Testis (tissue), 5 donors: ENCODE measurements at places on chromosomes 16 and 17. TPM values are rescaled to one million over a fixed set of nuclear protein-coding genes. Genes with fewer than 3 reads are reported as not detected.

- no peaks in the 10 kb centered on the region for H3K27me3 ChIP-seq
- no peak for DNase-seq
- H3K4me1 ChIP-seq = no peaks in the 10 kb centered on the region
- no peaks in the 10 kb centered on the region for H3K36me3 ChIP-seq
- no peak overlapping the region for H3K27ac ChIP-seq
Observed at GRCh38 chr17:51091635-51092034, 29.0 kb downstream of the SPAG9 start.

DNA sequence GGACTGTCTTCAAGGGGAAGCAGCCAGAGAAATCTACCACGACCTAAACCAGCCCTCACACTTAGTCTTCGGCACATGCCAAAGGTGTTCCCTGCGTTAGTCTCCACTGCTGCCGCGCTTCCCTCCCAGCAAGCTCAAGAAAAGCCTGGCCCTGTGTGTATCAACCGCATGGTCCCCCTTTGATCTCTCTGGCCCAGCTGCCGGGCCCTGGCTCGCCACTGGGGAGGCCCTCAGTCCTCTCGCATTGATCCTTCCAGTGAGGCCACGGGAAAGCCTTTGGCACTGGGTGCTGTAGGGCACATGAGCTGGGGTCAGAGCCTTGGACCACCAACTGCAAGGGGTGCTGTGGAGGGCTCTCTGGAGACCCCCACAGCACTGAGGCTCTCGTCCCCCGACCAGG lies 29.6 kb upstream of the KLHDC4 start:
- H3K36me3 ChIP-seq = no peaks in the 10 kb centered on the region
- H3K4me3 ChIP-seq = no peak overlapping the region
- H3K27ac ChIP-seq = no peak overlapping the region
- no peaks in the 10 kb centered on the region for H3K4me1 ChIP-seq

DNA sequence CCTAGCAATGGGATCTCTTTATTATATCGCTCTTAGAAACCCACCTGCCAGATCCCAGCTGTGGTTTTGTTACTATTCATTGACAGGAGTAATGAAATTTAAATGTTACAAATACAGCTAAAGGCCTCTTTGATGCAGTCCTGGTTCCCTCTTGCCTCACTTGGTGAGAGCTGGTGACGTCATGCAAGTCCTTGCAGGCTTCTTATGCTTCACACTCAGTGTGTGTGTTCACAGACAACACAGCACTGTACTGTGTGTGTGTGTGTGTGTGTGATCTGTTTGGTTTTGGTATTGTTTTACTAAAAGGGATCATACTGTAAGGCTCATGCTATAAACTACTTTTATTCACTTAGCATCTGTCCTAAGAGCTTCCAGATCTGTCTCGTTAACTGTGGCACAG lies 75.0 kb downstream of the USP22 start:
- H3K27me3 ChIP-seq = no peaks in the 10 kb centered on the region
- H3K4me1 ChIP-seq = no peaks in the 10 kb centered on the region
- no peak overlapping the region for H3K4me3 ChIP-seq
- DNase-seq = no peak
- H3K27ac ChIP-seq = no peak overlapping the region

The CDH3 gene
- total RNA-seq = 3.0 TPM

The ARL5C gene
- total RNA-seq = not detected

DNA sequence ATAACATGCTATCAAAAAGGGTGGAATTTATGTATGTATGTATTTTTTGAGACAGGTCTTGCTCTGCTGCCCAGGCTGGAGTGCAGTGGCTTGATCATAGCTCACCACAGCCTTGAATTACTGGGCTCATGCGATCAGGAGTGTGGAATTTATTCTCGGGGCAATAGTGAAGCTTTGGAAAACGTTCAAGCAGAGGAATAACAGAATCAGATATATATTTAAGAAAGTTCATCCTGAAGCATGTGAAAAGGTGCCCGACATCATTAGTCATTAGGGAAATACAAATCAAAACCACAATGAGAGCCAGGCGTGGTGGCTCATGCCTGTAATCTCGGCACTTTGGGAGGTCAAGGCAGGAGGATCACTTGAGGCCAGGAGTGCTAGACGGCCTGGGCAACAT lies 7.7 kb upstream of the ITGAE start:
- no peaks in the 10 kb centered on the region for H3K36me3 ChIP-seq
- no peak overlapping the region for H3K4me3 ChIP-seq
- H3K4me1 ChIP-seq = peaks cover 10% of the 10 kb centered on the region
- DNase-seq = no peak

The TBX21 gene
- total RNA-seq = 2.2 TPM

GRCh38 chr16:52781005-52781630 lies 234.2 kb upstream of the TOX3 start:
- no peak overlapping the region for H3K4me3 ChIP-seq
- no peak overlapping the region for H3K27ac ChIP-seq
- no peaks in the 10 kb centered on the region for H3K36me3 ChIP-seq
- no peaks in the 10 kb centered on the region for H3K4me1 ChIP-seq

The DNASE1L2 gene
- 2.5 TPM for total RNA-seq

DNA sequence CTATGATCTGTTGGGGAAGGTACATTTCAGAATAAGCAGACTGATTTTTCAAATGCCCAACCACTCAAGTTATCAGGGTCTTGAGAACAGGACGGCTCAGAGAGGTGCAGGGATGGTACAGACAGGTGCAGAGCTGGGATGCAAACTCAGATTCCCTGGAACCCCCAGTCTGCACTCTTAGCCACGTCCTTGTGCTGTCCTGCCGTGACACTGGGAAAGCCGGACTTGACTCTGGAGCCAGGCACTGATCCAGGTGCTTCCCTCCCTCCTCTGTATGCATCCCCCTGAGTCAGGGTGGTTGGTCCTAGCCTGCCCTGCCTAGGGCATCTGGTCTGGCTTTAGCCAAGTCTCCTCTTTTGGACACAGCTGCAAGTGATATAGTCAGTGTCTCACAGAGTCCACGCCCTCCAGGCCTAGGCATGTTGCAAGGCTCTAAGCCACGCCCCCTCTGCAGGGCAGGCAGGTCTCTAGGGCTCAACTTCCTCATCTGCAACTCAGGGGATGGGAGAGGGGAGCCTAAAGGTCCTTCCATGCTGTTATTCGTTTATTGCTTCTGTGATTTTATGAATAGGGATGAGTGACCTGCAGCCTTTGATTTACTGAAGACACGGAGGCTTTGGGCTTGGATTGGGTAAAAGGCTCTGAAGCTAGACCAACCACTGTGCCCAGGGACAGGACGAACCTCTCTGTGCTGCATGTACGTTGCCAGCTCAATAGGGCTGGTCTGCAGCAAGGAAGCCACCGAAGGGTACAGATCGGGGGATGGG lies 97.3 kb downstream of the SDK2 start:
- no peaks in the 10 kb centered on the region for H3K27me3 ChIP-seq
- H3K36me3 ChIP-seq = no peaks in the 10 kb centered on the region
- peak; percentile 87 for DNase-seq
- H3K4me3 ChIP-seq = no peak overlapping the region

The KRTAP17-1 gene
- total RNA-seq = not detected

DNA sequence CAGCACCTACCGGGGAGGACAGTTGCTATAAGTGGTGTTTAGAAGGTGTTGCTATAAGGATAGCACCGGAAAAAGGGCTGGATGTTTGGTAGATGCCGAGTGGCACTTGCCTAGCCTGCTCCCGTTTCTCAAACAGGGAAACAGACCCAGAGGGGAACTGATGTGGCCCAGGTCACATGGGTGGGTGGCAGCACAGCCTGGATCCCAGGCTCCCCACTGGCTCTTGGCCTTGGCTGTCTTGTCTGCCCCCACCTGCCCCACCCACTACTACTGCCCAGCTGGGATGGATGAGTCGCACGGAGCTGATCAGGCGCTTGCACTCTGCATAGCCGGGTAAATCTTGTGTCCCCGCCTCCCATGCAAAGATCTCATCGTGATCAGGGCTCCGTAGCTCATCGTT lies 7.2 kb downstream of the SMTNL2 start:
- no peak overlapping the region for H3K4me3 ChIP-seq
- H3K4me1 ChIP-seq = no peaks in the 10 kb centered on the region
